ENCODE measurements at places on chromosomes 6 and 20. TPM values are rescaled to one million over a fixed set of nuclear protein-coding genes. Genes with fewer than 3 reads are reported as not detected.

DNA sequence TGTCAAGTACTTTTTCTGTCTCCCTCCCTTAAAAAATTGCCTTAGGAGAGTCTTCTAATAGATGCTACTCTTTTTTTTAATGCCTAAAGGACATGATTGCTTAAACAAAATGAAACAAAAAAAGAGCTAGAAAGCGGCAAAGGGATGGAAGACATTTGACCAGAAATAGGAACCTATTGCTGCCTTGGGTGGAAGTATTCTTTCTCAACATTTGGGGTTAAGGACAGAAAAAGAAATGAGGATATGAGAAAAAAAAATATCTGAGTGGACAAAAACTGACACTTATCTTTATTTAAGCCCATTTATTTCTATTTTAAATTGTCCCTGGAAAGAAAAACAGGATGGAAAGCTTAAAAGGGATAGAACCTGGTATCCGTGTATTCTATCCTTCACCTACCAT, 664.9 kb upstream of the CITED2 start:
- H3K27me3 ChIP-seq: no peaks in the 10 kb centered on the region
- no peak overlapping the region for H3K27ac ChIP-seq
- H3K4me3 ChIP-seq: no peak overlapping the region
- no peaks in the 10 kb centered on the region for H3K36me3 ChIP-seq
- no peak for DNase-seq

GRCh38 chr20:5848711-5849505, 98.7 kb downstream of the SHLD1 start:
- no peak overlapping the region for H3K27ac ChIP-seq
- no peak overlapping the region for H3K4me3 ChIP-seq
- peaks cover 4% of the 10 kb centered on the region for H3K4me1 ChIP-seq
- peak; percentile 75 for DNase-seq
- H3K36me3 ChIP-seq: no peaks in the 10 kb centered on the region

CALHM4 gene
- not detected for total RNA-seq

DNA sequence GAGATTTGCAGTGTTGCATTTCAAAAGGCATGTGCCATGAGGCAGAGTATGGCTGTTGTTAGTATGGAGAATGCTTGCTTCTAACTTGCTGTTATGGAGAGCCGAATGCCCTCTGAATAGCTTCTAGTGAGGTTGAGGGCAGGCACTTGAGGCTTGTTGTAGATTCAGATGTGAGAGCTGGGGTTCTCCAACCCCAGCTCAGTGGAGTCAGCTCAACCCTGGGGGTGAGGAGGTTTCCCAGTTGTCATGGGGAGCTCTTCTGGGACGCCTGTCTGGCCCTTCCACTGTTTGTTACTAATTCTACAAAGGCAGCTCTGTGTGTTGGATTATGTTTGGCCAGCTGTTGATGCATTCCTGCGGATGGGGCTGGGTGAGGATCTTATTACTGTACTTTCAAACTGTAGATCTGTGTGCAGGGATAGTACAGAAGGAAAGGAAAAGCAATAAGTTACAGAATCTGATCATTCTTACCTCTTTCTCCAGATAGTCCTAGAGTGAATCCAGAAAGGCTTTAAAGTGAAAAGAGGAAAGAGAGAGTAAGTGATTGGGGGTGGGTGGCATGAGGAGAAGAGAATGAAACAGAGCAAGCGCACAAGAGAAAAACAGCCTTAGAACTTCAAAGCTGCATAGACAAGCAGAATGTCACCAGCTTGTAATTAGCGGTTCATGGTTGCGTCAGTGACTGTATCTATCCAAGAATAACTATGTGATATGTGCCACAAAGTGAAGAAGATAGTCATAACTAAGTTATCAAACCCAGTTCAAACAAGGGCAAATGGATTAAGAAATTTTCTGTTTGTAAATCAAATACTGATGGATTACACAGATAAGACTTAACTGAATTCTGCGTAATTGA, 148.7 kb downstream of the PRL start:
- H3K27ac ChIP-seq: peak overlapping the region; percentile 70
- H3K4me3 ChIP-seq: peak overlapping the region; percentile 20
- H3K36me3 ChIP-seq: no peaks in the 10 kb centered on the region
- peaks cover 22% of the 10 kb centered on the region for H3K4me1 ChIP-seq
- peak; percentile 92 for DNase-seq

DNA sequence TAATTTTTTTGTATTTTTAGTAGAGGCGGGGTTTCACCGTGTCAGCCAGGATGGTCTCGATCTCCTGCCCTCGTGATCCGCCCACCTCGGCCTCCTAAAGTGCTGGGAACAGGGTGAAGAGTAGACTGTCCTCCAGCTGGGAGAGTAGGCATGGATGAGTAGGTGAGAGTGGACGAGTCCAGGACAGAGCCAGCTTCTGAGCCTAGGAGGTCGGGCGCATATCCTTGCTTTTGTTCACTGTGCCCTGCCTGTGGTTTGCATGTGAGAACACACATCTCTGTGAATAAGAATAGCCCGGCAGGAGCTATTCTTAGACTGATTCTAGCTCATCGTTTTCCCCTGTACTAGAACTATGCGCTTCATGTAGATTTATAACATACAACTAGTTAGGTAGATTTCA, 78.3 kb downstream of the RPP40 start:
- no peak overlapping the region for H3K4me3 ChIP-seq
- H3K4me1 ChIP-seq: no peaks in the 10 kb centered on the region
- H3K27ac ChIP-seq: no peak overlapping the region
- DNase-seq: no peak

DNA sequence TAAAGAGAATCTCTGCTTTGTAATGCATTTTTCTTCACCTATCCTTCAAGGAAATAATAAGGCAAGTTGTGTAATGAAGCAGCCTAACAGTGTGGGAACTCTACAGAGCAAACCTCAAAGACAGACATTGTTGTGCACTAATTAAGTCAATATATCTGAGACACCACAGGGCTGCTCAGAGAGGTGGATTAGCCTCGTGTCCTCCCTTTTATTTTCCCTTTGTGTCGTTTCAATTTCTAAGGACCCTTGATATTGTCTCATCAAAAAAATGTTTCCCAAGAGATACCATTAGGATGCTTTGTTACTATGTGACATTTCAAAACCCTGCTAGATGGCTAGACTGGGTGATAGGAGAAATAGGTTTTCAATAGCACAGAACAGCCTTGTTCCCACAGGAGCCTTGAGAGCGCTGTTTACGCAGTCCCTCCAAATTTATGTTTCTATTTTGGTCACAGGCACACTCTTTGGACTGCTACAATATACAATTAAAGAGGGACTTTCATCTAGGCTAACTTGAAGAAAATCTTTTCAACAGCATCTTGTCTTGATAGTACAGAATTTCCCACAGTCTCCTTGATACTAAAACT, 23.1 kb downstream of the UBE3D start:
- no peak overlapping the region for H3K4me3 ChIP-seq
- no peak overlapping the region for H3K27ac ChIP-seq
- no peaks in the 10 kb centered on the region for H3K27me3 ChIP-seq
- DNase-seq: no peak

DNA sequence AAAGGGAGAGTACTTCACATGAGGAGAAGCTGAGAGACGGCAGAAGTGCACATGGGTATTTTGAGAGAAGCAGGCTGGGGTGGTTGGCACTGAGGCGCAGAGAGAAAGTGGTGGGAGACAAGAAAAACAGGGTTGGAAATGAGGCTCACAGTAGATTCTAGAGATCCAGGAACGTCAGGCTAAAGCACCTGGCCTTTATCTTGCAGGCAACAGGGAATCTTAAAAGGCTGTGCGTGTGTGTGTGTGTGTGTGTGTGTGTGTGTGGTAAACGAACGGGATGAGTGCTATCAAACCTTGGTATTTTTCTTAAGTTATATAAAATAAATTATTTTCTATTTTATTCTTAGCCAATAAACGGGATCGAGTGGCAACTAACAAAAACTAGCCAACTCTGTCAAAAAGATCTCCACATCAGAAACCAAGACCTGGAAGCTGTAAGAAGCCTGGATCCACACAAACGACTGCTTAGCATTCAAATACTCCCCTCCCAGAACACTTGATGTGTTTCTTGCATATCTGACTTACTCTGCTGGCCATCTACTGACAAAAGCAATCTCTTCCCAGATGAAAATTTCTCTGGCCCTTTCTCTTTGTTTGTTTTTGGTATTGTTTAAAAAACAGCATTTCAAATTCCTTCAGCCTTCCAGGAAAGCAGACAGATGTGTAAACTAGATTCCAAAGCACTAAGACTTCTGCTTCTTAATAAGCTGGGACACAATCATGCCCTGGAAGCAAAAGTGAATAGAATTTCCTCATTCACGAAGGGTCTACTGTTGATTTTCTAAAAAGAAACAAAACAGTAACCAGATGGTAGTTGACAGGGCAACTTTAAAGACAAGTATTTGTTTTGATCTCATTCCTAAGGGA, 44.8 kb upstream of the FABP7 start:
- peaks cover 9% of the 10 kb centered on the region for H3K27me3 ChIP-seq
- DNase-seq: no peak
- no peaks in the 10 kb centered on the region for H3K36me3 ChIP-seq
- H3K27ac ChIP-seq: no peak overlapping the region
- H3K4me3 ChIP-seq: no peak overlapping the region

DNA sequence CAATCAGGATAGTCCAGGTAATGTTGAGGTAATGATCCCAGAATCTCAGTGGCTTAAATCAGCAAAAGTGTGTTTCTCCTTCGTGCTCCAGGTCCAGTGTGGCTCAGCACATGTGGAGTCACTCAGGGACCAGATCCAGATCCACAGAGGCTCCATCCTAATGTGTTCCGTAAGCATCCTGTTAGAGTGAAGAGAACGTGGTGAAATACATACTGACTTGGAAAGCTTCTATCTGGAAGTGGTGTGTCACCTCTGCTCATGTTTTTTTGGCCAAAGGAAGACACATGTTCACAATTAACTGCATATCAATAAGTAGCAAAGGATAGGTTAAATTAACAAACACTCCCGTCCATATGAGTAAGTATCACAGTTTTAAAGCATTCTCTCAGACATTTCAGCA, 26.8 kb upstream of the PREP start:
- H3K36me3 ChIP-seq: no peaks in the 10 kb centered on the region
- peak; percentile 74 for DNase-seq
- H3K27me3 ChIP-seq: no peaks in the 10 kb centered on the region
- 0 out of 2 replicates have a peak overlapping the region, but pooled peaks have one; percentile 2 for H3K27ac ChIP-seq
- peaks cover 23% of the 10 kb centered on the region for H3K4me1 ChIP-seq

DNA sequence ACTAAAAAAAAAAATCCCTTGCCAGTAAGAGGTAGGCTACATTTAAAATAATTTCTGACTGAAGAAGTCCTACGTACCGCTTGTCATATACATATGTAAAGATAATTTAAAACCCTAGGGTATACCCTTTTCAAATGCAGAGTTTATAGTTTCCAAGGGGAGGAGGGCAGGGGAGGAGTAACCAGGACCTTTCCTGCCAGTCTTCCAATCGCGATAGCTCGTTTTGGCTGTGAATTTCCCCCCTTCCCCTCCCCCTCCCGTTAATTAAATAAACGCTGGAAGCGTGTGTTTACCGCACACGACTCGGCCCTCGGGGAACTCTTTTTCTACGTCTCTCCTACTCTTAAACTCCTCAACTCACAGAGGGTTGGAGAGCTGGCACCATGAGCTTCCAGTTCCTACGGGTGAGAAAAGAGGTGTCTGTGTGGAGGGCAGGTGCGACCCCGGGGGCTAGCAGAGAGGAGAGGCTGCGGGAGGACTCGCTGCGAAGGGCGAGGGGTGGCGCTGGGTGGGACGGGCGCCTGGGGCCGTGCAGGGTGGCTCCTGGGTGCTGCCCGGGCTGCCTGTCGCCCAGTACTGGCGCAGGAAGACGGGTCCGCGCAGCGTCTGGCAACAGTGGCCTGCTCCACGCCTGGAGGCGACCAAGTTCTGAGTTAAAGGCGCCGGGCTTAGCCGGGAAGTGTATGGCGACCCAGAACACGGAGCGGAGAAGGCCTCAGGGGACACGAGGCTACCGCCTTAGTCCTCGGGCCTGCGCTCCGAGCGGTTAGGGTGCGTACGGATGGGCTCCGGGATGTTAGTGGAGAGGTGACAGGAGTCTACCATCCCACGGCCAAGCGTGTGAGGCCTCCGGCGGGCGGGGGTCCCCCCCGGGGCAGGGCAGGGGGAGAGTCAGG, 4.1 kb upstream of the TFAP2C start:
- H3K27ac ChIP-seq: no peak overlapping the region
- peaks cover 61% of the 10 kb centered on the region for H3K27me3 ChIP-seq
- no peak for DNase-seq
- no peak overlapping the region for H3K4me3 ChIP-seq
- no peaks in the 10 kb centered on the region for H3K36me3 ChIP-seq

GRCh38 chr6:42453654-42454427, 2.1 kb upstream of the TRERF1 start:
- H3K4me3 ChIP-seq: peak overlapping the region; percentile 52
- H3K36me3 ChIP-seq: no peaks in the 10 kb centered on the region
- peak; percentile 39 for DNase-seq
- no peaks in the 10 kb centered on the region for H3K27me3 ChIP-seq
- peaks cover 7% of the 10 kb centered on the region for H3K4me1 ChIP-seq

ZC3H12D gene
- not detected for total RNA-seq

GGTLC1 gene
- not detected for total RNA-seq

ETV7 gene
- total RNA-seq: 0.18 TPM

GRCh38 chr6:16712255-16712930, 48.9 kb downstream of the ATXN1 start:
- H3K4me1 ChIP-seq: peaks cover 17% of the 10 kb centered on the region
- peak overlapping the region; percentile 84 for H3K27ac ChIP-seq
- no peak overlapping the region for H3K4me3 ChIP-seq
- H3K36me3 ChIP-seq: peaks cover 3% of the 10 kb centered on the region
- DNase-seq: no peak

PRSS35 gene
- 6.7 TPM for total RNA-seq

TXLNB gene
- total RNA-seq: under 0.01 TPM

CALHM6 gene
- 0.83 TPM for total RNA-seq

ULBP2 gene
- 7.2 TPM for total RNA-seq

GRCh38 chr6:1297746-1298145, 14.2 kb upstream of the FOXQ1 start:
- no peak overlapping the region for H3K4me3 ChIP-seq
- peak; percentile 78 for DNase-seq
- H3K4me1 ChIP-seq: peaks cover 7% of the 10 kb centered on the region
- H3K27me3 ChIP-seq: no peaks in the 10 kb centered on the region

CNBD2 gene
- total RNA-seq: 0.56 TPM

- DNase-seq: peak; percentile 58
- H3K27me3 ChIP-seq: peaks cover 13% of the 10 kb centered on the region
- peaks cover 2% of the 10 kb centered on the region for H3K4me1 ChIP-seq
- H3K36me3 ChIP-seq: no peaks in the 10 kb centered on the region
Observed at GRCh38 chr20:39823224-39823623, 861.1 kb downstream of the DHX35 start.

GRCh38 chr6:133815313-133815712, 73.6 kb upstream of the TCF21 start:
- H3K4me1 ChIP-seq: peaks cover 3% of the 10 kb centered on the region
- no peak for DNase-seq
- H3K27me3 ChIP-seq: no peaks in the 10 kb centered on the region

GRCh38 chr6:13354331-13355042, 26.1 kb upstream of the TBC1D7 start:
- DNase-seq: peak; percentile 81
- H3K27me3 ChIP-seq: no peaks in the 10 kb centered on the region
- H3K4me1 ChIP-seq: peaks cover 23% of the 10 kb centered on the region
- peak overlapping the region; percentile 88 for H3K27ac ChIP-seq

DLK2 gene
- total RNA-seq: 0.90 TPM

GRCh38 chr6:13676551-13677156, 35.0 kb downstream of the RANBP9 start:
- no peak overlapping the region for H3K27ac ChIP-seq
- no peak for DNase-seq
- no peaks in the 10 kb centered on the region for H3K27me3 ChIP-seq
- peaks cover 3% of the 10 kb centered on the region for H3K36me3 ChIP-seq
- no peak overlapping the region for H3K4me3 ChIP-seq

- no peak overlapping the region for H3K27ac ChIP-seq
- no peaks in the 10 kb centered on the region for H3K36me3 ChIP-seq
- no peaks in the 10 kb centered on the region for H3K27me3 ChIP-seq
- peaks cover 5% of the 10 kb centered on the region for H3K4me1 ChIP-seq
- no peak overlapping the region for H3K4me3 ChIP-seq
Observed at GRCh38 chr6:6728169-6728941, 139.8 kb downstream of the LY86 start.

PCIF1 gene
- 6.1 TPM for total RNA-seq

KIF6 gene
- under 0.01 TPM for total RNA-seq
